ENCODE measurements at places on chromosomes 11 and 22.
A peak's percentile ranks its signal among the peaks of the same experiment; 100 is the strongest.

DNA sequence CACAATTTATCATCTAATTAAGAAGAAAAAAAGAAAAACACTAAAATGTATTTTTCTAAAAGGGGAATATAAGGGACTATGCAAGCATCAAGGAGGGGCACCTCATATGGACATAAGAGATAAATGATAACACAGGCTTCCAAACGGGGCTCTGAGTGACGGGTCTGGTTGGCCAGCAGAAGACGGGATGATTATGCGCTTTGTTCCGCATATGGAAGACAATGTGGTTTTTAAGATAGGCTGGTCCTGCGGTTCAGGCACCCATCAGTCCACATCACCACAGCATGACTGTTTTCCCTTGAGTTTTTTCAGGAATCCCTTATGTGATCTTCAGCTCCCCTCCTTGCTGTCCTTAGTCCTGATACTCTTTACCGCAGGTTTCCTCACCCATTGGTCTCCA is 404.6 kb downstream of the OPCML start:
- DNase-seq = no peak

DNA sequence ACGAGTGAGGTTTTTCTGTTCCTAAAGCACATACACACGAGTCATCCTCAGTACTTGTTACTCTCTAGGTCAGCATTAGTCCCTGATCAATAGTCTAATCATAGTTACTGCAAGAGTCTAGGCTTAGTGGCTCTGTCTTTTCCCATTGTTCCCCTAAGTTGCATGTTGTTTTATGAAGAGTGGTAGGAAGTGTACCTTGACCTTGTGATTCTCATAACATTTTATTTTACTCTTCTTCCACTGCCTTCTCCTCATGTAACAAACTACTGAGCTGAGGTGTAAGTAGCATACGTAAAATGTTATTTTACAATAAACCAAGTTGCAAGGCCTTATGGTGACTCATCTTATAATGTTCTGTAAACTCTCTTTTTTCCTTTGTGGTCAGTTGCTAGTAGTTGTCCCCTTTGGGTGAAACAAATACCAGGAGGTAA is 15.0 kb downstream of the METTL15 start:
- no peak for DNase-seq

GRCh38 chr11:128840137-128840536 is 27.0 kb downstream of the KCNJ1 start:
- DNase-seq = peak; percentile 74

DNA sequence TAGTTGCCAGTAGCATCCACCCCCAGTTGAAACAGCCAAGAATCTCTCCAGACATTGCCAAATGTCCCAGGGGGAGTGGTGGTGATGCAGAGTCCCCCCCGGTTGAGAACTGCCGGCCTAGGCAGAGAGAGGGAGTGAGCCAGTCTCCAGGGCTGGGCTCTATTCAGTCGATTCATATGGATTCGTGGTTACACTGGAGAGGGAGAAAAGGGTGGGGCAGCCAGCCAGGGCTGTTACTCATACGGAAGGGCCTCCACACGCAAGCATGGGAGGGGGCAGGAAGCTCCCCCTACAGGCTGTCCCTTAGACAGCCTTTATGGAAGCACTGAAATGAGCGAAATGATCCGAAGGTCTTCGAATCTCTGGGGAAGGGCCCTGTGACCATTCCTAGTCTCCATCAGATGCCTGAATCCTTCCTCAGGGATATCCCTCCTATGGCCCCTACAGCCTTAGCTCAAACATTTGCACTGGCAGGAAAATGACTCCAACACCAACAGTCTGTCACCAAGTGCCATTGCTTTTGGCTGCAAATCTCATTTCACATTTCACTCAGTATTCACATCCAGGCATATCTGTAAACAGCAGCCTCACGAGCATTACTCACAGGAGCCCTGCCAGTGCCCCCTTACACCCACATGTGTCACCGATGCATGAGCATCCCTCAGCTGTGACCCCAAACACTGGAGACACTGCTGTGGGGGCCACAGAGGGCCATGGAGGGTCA is 18.4 kb upstream of the TLCD5 start:
- no peak for DNase-seq

GRCh38 chr11:67483831-67484665 is 1.2 kb downstream of the AIP start:
- peak; percentile 70 for DNase-seq

DNA sequence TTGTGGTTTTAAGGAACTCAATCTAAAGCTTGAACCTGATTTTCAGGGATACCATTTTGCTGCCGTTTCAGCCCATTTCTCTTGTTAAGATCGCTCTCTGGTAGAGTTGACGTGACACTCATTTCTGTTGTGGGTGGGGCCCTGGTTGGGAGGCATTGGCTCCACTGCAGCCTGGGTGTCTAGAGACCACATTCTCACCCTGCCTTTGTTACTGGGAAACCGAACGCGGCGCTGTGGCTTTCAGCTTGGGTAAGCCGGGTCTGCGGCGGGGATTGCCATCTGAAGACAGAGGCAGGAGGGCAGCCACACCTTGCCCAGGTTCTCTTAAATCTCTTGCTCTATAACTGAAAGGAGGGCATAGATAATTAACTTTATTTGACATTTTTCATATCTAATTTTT is 3.2 kb downstream of the EHF start:
- peak; percentile 35 for DNase-seq
